ENCODE measurements at places on chromosomes 16 and 17.

DNA sequence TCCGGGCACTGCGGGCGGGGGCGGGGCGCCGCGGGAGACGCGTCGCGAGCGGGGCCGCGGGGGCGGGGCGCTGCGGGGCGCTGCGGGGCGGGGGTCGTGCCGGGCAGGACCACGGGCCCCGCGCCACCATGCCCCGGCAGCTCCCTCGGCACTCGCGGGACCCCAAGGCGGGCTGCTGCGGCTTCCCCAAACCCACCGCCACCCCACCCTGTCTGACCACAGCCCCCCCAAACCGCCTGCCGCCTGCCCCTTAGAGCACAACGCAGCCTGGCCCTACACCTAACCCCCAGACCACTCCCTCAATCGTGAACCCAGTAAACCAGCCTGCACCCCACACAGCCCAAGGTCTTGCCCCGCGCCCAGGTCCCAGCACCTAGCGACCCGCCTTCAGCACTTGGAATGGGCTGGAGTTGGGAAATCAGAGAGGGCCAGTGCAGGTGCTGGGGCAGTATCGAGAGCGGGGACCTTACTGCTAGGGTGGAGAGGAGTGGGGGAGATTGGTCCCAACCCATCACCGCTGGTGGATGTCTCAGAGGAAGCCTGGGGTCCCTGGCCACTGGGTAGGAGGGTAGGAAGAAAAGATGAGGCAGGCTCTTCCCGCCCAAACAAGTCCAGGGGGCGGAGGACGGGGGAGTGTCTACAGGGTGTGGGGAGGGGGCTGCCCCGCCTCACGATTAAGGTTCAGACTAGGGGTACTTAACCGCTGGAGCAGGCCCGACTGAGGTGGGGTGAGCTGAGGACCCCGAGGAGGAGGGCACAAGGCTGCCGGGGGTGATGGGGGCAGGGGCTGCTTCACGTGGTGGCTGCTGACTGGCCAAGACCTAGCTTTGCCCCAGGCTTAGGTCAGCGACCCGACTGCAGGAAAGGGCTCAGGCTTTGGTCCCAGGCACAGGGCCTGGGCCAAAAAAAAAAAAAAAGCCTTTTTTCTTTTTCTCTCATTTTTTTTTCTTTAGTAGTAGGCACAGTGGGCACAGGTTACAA is 539 bp upstream of the VAMP2 start:
- DNase-seq: no peak

GRCh38 chr16:50377001-50377400 is 8.2 kb upstream of the BRD7 start:
- DNase-seq: no peak

DNA sequence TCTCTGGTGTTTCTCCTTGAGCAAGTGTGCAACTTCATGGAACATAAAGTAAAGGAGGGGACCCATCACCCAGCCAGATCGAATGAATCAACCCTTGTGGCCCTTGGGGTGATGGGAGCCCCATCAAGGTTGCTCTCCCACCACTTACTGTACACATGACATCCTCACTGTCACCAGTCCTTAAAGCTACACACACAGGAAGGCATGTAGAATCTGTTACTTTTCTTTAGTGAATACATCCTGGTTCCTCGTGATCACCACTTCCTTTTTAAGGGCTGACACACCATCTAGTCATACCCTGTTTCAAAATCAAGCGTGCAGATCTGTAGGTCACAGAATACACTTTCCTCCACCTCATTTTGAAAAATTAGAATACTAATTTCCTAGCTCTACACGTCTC is 22.6 kb upstream of the MPHOSPH6 start:
- DNase-seq: peak; percentile 60

DNA sequence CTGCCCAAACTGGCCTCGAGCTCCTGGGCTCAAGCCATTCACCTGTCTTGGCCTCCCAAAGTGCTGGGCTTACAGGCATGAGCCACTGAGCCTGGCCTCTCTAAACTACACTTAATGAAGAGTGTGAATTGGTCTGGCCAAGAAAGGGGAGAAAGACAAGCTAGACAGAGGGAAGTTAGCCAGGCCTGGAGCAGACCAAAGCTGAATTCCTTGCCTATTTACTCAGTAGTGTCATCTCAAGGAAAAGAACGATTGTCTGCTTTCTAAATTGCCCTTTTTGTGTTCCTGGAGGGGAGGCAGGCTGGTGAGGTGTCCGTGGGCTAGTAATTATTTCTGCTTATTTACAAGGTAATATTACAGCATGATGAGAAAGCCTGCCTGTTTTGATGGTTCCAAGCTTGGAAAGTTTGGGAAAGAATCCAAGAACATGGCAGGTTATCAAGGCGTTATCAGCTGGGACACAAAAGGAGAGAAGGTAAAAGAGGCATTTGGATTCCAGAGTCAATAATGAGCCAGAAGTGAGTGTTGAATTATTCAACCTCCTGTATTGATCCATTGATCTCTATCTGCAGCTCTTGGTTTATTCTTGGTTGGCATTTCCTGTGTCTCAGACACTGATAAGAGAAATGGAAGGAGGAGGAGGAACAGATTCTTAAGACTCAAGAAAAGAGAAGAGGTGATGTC is 6.3 kb upstream of the CBFB start:
- DNase-seq: no peak

DNA sequence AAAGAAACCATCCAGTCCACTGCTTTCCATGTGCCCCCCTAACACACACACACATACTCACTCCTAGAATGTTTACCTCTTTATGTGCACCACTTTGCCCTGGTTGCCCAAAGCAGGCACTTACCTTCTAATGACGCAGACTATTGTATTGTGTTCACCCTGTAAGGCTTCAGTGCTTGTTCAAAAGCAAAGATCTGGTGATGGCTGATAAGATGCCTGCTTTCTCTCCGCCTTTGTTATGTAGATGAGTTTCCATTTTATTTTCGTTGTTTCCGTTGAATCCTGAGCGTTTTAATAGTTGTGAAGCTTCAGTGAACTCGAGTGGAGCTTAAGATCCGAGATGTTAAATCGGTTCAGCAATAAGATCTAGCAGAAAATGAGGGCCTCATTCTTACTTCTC is 452.7 kb downstream of the TMEM114 start:
- no peak for DNase-seq

GRCh38 chr16:12314653-12315185 is 338.2 kb downstream of the SNX29 start:
- no peak for DNase-seq

DNA sequence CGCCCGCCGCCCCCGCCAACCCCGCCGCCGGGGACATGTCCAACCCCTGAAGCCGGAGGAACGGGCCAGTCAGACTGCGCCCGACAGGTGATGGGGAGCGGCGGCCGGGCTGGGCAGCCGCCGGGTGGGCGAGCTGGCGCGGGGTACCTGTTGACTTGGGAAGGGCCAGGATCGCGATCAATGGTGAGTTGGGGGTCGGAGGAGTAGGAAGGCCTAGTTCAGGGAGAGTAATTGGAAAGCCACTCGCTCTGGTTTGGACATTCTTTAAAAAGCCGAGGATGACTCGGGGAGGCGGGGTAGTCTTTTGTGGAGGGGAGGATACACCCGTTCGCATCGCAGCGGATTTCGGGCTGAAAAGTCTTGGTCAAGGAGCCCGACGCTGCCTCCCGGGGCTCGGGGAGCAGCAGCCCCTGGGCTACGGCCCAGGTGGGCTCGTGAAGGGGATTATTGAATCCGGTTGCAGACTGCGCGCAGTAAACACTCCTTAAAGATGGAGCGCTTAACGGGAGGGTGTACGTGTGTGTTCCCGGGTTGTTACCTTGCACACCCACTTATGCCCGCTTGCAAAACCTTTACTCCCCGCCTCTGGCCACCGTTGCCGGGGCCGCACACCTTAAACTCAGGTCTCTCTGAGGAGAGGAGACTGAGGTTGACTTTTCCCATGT is 123.8 kb downstream of the GOSR1 start:
- DNase-seq: no peak

- no peak for DNase-seq
Measured at GRCh38 chr17:42518755-42519545, 17.1 kb upstream of the NAGLU start.

- peak; percentile 98 for DNase-seq
Measured at GRCh38 chr16:68074850-68075555, 10.2 kb upstream of the NFATC3 start.

DNA sequence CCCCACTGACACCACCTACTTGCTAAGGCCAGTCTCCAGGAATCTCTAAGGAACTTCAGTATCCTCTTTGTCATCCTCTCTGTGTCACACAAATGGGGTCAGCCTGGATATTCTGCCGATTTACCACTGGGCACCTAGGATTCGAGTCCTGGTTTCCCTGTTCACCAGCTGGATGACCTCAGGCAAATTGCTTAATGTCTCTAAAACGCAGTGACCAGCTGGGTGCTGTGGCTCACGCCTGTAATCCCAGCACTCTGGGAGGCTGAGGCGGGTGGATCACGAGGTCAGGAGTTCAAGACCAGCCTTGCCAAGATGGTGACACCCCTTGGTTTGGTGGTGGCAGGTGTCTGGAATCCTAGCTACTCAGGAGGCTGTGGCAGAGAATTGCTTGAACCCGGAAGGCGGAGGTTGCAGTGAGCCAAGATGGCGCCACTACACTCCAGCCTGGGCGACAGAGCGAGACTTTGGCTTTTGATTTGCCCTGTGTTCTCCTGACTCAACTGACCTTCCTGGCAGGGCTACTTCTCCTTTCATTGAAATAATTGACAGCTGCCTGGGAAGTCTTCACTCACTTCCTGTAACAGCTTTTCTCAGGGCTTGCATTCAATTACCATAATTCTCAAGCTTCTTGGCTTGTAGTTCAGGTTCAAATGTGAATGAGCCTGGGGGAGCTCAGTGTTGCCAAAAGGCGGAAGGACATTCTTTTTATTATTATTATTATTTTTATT is 15.4 kb downstream of the SYCE1L start:
- no peak for DNase-seq

DNA sequence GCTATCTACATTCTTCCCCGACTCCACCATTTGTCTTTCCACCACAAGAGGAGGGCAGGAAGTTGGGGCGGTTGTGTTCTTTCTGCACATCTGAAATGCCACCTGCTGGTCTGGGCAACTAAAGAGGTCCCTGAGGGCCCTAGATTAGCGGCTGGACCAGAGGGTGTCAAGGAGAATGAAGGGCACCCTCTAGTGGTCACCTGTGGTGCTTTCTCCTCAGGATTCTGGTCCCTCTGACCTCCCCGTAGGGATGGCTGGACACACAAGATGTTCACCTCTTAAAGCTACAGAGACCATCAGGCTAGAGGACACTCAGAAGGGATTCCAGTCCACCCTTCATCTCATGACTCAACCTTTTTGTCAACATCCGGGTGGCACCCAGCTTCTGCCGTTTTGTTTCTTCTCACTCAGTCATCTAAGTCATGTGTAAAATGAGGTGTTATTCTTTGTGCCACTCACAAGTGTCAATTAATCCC is 2.9 kb upstream of the SCIMP start:
- DNase-seq: peak; percentile 69

- no peak for DNase-seq
Measured at GRCh38 chr17:14580499-14580898, 279.6 kb downstream of the HS3ST3B1 start.

DNA sequence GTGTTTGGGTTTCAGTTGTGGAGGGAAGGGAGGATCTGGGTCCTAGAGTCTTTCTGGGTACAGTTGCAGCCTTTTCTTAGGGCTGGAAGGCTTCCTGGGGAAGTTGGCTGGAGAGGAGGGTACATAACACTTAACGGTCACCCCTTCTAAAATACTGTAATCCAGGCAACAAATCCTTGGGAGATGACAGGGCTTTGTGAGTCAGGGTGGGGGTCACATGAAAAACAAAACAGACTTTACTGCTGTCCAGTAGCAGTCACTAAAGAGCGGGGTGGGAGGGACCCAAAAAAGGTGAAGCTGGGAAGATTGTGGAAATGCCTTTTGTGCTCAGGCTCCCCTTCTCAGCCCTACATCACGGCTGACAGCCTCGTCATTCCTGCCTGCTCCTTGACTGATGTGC is 6.3 kb downstream of the SAP30BP start:
- no peak for DNase-seq

DNA sequence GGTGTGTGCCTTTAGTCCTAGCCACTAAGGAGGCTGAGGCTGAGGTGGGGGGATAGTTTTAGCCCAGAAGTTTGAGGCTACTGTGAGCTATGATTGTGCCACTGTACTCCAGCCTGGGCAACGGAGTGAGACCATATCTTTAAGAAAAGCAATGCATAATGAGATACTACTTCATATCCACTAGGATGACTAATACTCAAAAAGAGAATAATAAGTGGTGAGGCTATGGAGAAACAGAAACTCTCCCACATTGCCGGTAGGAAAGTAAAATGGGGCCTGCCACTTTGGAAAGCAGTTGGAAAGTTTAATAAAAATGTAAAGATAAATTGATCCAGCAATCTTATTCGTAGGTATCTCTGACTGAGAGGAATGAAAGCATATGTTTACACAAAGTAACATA is 4.6 kb upstream of the NPIPB2 start:
- DNase-seq: no peak

GRCh38 chr16:26729951-26730541 is 336.7 kb upstream of the C16orf82 start:
- no peak for DNase-seq

DNA sequence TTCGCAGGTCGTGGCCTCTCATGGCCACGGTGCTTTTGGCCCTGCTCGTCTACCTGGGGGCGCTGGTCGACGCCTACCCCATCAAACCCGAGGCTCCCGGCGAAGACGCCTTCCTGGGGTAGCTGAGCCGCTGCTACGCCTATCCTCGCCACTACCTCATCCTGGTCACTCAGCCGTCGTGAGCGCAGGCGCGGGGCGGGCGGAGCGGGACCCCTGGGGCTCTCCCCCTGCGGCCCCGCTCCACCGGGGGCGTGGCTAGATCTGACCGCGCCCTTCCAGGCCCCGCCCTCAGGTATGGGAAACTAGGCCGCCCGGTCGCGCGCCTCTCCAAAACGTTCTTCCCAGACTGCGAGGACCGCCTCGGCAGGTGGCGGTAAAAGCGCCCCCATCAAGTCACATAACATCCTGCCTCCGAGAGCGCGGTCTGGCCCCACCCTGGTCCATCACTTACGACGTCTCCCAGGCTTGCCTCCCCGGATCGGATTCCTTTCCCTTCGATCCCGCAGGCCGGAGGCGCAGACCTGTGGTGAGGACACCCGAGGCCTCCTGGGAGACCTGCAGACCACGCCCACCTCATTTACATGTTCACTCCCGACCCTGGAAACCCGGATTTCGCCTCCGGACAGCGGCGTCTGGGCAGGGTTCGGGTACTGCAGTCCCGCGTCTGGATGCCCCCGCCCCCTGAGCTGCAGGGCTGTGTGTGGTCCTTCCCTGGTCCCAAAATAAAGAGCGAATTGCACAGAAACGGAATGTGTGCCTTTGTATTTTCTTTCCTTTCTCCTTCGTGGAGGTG is 91.5 kb upstream of the TMEM97 start:
- no peak for DNase-seq

GRCh38 chr17:15448580-15448956 is 18.9 kb downstream of the CDRT4 start:
- DNase-seq: no peak

GRCh38 chr16:89553733-89554132 is 6.7 kb upstream of the RPL13 start:
- DNase-seq: no peak

- no peak for DNase-seq
Measured at GRCh38 chr16:85757341-85757822, 6.5 kb upstream of the C16orf74 start.

DNA sequence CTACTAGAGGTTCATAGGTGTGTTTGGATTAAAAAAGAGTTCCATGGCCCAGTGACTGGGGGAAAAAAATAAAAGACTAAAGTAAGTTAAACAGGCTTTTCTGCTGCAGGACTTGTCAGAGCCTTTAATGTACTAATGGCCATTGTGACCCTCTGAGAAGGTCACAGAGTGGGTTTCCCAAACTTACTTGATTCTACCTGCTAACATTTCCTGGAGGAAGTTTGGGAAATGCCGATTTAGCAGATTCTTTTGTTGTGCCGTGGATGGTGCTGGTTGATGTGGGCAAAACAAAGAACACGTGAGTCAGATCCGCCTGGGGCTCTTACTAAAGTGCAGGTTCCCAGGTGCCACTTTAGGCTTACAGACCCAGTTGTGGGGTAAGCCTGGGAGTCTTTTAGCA is 13.6 kb upstream of the STH start:
- peak; percentile 38 for DNase-seq
